T-helper 9 cell (primary cell): ENCODE measurements at places on chromosomes 12 and 14.

DNA sequence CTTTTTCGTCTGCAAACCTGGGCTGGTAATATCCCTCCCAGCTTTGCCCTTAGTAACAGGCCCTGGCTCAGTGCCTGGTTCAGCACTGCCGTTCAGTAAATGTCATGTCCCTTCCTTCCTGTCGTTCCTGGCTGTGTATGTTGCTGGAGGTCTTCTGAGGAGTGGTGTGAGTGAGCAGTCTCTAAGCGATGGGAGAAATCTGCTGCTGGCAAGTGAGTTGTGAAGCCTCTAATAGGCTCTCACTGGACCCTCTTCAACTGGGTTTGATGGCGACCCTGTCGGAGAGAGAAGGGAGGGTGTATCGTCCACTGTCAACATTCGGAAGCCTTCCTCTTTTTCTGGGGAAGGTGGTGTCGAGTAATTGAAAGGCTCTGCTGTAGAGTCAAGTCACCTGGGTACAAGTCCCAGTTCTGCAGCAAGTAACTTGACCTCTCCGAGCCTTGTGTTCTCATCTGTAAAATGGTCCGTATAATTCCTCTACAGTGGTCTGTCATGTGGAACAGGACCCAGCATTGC is 62.8 kb downstream of the HRK start:
- DNase-seq: no peak

DNA sequence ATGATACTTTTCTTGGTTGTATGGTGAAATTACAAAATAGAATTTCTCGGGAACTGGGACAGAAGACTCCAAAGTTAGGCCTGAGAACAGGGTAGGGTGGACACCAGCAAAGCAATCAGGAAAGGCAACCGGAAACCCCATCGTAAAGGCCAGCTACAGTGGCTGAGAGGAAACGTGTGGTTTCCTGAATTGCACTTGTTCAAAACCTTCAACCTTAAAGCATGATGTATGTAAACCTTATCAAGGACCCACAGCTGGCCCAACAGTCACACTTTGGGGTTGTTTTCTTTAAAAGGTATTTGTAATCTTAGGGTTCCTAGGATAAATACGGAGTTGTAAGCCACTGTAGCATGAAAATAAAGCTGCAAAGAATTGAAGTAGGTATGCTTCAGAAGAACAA is 2.2 kb upstream of the PTGDR start:
- DNase-seq: no peak

GRCh38 chr12:21704847-21705246 is 47.2 kb upstream of the LDHB start:
- no peak for DNase-seq

DNA sequence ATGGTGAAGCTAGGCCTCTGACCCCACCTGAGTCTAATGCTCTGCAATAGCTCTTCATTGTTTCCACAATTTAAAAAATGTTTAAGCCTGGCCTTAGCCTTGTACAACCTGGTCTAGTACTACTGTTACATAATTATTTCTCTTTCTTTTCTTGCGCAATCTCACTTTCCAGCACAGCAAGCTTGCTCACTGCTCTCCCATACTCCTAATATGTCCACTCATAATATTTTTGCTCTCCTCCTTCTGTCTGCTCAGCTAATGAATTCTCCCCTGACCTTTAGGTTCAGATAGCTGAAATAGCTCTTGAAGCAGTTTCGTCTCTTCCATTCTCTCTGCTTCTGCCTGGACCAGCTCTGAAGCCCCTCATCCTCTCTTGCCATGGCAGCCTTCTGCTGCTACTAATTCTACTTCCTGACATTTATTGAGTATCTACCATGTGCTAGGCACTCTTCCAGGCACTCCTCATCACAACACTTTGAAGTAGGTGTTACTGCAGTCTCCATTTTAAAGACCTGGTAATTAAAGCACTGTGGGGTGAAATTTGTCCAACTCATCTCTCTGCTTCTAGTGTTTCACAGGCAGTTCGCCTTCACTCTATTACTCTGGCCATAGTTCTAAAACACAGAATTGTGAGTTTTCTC is 2.8 kb upstream of the SLC48A1 start:
- DNase-seq: no peak
